Motor neuron (in vitro differentiated cells): ENCODE measurements at places on chromosomes 5 and 9.

GRCh38 chr5:167451076-167451475, 840.4 kb upstream of the WWC1 start:
- no peak for ATAC-seq

DNA sequence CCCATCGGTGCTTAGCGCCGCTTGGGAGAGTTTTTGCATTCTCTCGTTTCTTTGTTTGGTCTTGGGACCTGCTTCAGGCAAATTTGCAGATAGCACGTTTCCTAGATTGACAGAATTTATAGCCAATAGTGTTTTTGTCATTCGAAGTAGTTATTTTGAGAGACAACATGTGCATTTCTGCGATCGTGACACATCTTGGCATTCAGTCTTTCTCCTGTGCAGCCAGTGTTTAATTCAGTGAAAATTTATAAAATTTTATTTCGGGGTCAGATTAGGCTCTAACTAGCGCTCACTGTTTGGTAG, 830 bp downstream of the PRRC1 start:
- ATAC-seq: no peak

DNA sequence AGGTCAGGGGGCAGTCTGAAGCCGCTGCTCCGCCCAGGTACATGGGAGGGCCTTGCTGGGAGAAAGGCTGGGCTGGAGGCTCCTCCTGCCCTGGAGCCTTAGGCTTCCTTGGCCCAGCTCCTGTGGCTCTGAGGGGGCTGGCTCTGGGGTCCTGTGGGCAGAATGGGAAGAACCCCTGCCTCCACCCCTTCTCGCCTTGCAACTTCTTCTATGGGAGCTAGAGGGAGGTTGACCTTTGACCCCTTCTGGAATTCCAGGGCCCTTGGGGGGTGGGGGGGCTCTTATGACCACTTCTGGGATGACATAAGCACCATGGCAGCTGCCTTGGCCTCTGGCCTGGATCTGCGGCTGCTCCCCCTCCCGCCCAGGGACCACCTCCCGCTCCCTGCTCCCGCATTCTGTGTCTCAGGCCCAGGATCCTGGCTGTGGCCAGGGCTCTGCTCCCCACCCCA, 32.2 kb downstream of the IER5L start:
- peak; percentile 29 for ATAC-seq

GRCh38 chr9:120572472-120572871, 7.5 kb downstream of the CDK5RAP2 start:
- no peak for ATAC-seq

DNA sequence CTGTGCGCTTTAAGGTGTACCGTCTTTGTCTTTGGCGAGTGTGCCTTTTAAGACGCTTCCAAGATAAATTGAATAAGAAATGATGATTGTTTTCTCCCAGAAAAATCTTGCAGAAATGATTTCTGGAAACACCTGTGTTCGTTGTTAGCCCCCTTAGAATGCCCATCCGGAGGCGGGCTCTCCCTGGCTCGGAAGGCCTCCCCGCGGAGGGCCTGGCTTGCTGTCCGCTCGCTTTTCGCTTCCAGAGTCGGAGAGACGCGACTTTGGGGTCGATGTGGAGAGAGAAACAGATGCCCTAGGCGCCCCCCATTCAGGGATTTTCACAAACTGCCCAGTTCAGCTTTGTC, 23.9 kb downstream of the LECT2 start:
- ATAC-seq: no peak

GRCh38 chr9:86713470-86713869, 233.8 kb downstream of the GAS1 start:
- no peak for ATAC-seq

DNA sequence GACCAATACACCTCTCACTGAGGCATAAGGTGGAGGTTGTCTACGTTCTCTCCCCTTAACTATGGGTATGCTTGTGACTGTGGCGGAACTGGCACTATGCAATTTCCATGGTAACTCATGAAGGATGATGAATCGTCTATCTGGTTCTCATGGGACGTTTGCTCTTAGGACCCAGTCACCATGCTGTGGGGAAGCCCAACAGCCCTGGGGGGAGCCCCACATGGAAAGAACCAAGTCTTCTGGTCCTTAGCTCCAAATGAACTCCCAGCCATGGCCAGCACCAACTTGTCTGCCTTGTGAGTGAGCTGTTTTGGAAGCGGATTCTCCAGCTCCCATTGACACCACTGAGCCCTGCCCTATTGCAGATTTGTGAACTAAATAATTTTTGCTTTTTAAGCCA, 188.7 kb upstream of the S1PR3 start:
- ATAC-seq: no peak

DNA sequence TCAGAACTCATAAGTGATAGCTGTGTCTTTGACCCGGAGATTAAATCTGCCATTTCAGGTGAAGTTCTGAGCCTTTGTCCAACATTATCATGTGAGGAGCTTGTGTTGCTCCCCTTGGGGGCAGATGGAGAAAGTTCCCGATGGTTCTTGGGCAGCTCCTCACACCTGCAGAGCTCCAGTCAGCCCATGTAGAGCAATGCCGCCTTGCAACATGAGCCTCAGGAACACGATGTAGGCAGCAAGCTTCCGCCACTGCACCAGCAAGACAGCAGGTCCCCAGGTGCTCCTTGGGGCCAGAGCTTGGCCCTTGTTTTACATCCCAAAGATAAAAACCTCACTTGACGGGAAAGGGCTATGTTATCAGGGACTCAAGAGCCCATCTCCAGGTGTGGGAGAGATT, 292.7 kb downstream of the IRX1 start:
- no peak for ATAC-seq

GRCh38 chr9:120773256-120773655, 20.0 kb downstream of the FBXW2 start:
- ATAC-seq: no peak

DNA sequence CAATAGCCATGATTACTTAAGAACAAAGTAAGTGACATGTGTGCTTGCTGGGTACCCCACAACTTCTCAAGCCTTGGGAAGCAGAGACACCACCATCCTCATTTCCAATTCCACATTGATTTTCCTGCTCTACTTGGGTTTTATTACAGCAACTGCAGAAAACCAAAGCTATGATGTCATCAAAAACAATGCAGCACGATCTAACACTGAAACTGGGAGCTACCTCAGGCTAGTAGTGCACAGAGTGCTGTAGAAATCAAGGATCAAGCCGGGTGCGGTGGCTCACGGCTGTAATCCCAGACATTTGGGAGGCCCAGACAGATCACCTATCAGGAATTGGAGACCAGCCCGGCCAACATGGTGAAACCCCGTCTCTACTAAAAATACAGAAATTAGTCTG, 174.4 kb upstream of the MSX2 start:
- ATAC-seq: no peak

- ATAC-seq: no peak
Observed at GRCh38 chr5:100890461-100891008, 12.5 kb downstream of the ST8SIA4 start.

GRCh38 chr5:173858021-173858669, 30.0 kb upstream of the CPEB4 start:
- no peak for ATAC-seq

DNA sequence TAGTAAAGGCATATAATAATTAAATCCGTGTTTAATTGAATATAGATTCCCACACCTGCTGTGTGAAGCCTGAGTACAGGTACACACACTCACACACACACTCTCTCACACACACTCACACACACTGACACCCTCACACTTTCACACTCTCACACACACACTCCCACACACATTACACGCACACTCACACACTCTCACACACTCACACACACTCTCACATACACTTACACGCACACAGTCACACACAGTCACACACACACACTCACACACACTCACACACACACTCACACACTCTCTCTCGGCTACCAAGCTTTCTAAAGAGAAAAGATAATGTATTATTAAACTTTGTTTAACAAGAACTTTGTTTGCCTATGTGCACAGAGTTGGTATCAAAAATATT, 195.1 kb upstream of the CTNND2 start:
- ATAC-seq: no peak

GRCh38 chr5:36667824-36668223, 61.4 kb downstream of the SLC1A3 start:
- no peak for ATAC-seq

GRCh38 chr5:169166078-169166477, 134.9 kb downstream of the SLIT3 start:
- no peak for ATAC-seq

GRCh38 chr5:170301149-170301548, 3.6 kb upstream of the LCP2 start:
- ATAC-seq: no peak

- ATAC-seq: no peak
Observed at GRCh38 chr9:88583901-88584596, 49.1 kb downstream of the NXNL2 start.

- no peak for ATAC-seq
Observed at GRCh38 chr9:121153642-121154041, 48.0 kb downstream of the RAB14 start.

GRCh38 chr5:115381911-115382662, 85.6 kb upstream of the CCDC112 start:
- ATAC-seq: no peak

- no peak for ATAC-seq
Observed at GRCh38 chr9:8867148-8867547, 1067.6 kb upstream of the DMAC1 start.

DNA sequence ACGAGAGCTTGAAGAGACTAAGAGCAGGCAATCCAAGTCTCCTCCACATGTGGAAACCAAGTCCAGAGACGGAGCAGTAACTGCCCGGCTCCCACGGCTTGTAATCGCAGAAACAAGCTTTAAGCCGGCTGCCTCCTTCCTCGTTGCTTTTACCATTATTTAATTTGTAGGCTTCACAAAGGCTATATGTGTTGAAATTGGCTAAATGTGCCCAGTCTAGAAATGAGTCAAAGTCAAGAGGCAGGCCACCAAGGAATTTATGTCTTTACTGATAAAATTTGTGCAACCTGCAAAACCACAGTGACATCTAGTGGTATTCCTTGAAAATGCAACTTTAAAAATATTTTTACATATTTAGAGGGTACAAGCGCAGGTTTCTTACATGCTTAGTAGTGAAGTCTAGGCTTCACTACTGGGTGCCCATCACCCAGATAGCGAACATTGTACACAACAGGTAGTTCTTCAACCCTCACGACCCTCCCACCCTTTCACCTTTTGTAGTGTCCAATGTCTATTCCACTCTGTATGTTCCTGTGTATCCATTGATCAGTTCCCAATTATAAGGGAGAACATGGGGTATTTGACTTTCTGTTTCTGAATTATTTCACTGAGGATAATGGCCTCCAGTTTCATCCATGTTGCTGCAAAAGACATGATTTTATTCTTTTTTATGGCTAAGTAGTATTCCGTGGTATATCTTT, 33.5 kb upstream of the EBF1 start:
- peak; percentile 59 for ATAC-seq

- ATAC-seq: peak; percentile 72
Observed at GRCh38 chr5:150540615-150541396, 32.9 kb downstream of the NDST1 start.

DNA sequence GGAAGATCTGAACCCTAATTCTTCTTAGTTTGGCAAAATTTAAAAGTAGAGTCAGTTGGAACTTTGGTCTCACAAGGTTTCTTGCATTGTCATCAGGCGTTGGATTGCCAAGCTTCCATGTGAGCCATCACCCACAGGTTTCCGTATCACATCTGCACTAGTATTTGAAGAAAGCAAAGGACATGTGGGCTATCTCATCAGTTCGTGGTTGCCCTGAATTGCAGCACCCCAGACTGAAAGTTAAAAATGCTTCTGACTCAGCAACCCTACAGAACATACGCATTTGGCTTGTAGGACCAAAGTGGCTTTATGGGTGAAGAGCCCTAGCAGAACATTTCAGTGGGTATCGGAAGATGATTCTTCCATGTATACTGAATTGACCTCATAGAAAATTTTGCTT, 358.0 kb downstream of the ENC1 start:
- ATAC-seq: no peak

DNA sequence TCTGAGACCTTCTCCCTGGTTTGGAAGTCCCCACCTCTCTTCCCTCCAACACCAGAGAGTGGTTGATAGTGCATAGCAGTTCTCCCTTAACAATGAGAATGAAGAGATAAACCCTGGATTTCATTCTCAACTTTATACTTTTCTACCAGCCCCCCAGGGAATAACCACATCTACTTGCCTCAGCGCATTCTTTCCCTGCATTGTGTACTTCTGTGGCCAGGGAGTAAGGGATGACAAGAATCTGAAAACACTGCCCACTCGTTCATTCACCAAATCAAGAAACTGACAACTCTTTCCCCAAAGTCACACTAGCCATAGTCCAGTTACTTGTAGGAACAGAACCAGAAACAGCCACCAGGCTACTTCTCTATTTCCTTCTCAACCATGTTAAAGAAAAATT, 46.0 kb upstream of the SPIN1 start:
- no peak for ATAC-seq

GRCh38 chr9:92324431-92324830, 719 bp downstream of the NOL8 start:
- ATAC-seq: no peak

DNA sequence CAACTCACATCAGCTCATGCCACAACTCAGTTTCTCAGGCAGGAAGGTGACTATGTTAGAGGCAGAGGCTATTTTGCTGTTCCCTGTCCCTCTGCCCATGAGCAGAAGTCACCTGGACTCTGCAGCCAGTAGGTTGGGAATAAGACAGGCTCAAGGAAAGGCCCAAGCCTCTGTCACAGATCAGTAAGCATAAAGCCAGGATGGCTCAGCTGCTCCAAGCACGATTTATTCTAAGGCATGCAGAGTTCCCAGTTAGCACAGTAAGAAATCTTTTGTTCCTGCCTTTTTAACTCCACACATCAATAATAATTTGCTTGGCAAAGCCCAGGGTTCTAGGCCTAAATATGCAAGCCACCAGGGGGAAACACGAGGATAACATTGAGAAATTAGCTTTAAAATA, 249.0 kb upstream of the ADRA1B start:
- ATAC-seq: no peak

- ATAC-seq: no peak
Observed at GRCh38 chr5:91146905-91147600, 236.1 kb downstream of the ARRDC3 start.

DNA sequence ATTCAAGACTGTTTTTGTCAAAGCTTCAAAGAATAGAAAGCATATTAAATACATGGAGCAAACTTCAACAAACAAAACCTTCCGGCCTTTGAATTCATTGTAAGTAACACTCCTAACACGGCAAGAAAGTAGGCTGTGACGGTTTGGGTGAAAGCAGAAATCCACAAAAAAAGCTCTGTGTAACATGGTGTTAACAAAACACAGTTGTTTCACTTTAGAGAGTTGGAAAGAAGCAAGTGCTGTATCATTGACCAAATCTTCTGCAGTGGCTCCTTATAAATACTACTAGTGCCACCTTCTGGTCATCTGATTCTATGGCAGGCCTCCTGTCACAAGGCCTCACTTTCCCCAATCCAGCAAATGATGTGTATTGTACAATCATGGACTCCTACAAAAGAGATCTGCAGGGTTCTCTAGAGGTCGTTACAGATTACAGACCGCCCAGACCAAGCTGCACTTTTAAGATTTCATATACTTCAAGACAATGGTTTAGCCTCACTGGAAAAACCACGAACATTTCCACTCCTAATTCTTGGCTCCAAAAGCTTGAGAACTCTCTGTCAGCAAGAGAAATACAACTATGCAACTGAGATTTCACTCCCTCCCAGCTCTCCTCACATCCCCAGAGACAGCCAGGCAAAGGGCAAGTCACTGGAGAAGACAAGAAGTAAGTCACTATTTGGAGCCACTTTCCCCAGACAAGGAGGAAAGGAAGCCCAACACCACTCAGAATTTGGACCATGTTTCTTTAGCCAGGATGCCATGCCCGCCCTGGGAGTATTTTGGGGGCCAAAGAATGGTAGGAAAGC, 196.2 kb downstream of the DTWD2 start:
- ATAC-seq: peak; percentile 80
